ENCODE measurements at places on chromosomes 12 and 14. TPM values are rescaled to one million over a fixed set of nuclear protein-coding genes. Genes with fewer than 3 reads are reported as not detected.

CCDC88C gene
- total RNA-seq, result 5.6 TPM

TRHDE gene
- total RNA-seq, result 0.02 TPM

NAA25 gene
- 15.5 TPM for total RNA-seq

SLC6A15 gene
- total RNA-seq, result 3.8 TPM

KRT79 gene
- 0.08 TPM for total RNA-seq

BRAP gene
- 10.8 TPM for total RNA-seq

Data from A549 treated with Mapracorat at 1 μM for 4 hours (cell line).